Left cardiac atrium (tissue), 4 donors: ENCODE measurements at places on chromosomes 6 and 20. TPM values are rescaled to one million over a fixed set of nuclear protein-coding genes. Genes with fewer than 3 reads are reported as not detected.

- DNase-seq, result no peak
Measured at GRCh38 chr20:33871362-33871761, 60.2 kb downstream of the CHMP4B start.

DNA sequence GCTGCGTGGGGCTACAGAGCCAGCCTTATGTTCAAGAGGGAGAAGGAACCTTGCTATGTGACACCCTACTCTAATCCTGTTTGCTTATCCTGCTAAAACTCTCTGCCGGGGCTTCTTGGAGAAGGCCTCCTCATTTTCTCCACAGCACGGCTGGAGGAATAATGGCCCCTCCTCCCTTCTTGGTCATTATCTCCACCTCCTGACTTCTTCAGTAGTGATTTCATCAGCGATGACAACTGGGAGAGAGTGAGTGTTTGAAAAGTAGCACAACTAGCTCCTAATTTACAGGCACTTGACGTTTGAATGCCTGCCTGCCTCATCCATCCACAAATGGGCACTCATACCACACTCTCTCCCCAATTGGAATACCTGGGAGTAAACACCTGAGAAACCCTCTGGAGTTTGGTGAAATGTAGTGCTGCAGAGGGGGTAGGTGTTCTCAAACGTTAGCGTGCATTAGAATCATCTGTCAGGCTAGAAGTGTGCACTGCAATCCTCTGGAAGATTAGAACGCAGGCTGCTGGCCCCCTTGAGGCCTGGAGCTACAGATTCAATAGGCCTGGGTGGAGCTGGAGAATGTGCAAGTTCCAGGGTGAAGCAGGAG lies 148.5 kb downstream of the FOXC1 start:
- no peak for DNase-seq

DNA sequence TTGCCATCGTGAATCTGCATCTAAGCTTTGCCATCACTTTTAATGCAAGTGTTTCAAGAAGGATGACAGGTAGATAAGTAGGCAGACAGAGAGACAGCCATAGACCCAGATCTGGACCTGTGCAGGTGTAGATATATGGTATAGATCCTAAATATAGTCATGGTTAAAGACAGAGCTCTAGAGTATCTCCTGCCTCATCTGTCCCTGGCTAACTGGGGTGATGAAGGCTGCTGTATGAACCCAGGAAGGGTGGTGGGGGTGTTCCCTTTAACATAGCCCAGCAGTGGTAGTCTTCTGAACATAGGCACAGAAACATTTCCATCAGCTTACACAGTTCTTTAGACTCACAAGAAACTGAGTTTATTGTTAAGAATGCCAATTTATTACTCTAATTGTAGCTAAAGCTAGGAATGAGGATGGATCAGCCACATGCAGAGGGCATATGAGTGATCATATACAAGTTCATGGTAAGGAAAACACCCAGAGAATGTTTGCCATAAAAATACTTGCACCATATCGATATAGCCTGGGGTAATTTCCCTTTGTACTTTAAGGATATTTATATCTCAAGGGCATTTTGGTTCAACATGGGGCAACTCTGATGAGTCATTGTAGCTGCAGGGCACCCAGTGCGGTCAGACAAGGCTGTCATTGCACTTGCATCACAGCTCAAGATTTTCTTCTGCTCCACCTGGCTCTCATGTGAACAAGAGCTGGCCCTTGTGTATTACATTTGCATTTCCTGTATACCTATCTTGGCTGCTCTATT lies 587.2 kb downstream of the EPM2A start:
- no peak for DNase-seq

GRCh38 chr20:47448429-47448828 lies 53.3 kb upstream of the NCOA3 start:
- no peak for DNase-seq

- no peak for DNase-seq
Measured at GRCh38 chr6:25537349-25538018, 114.5 kb upstream of the SCGN start.

DNA sequence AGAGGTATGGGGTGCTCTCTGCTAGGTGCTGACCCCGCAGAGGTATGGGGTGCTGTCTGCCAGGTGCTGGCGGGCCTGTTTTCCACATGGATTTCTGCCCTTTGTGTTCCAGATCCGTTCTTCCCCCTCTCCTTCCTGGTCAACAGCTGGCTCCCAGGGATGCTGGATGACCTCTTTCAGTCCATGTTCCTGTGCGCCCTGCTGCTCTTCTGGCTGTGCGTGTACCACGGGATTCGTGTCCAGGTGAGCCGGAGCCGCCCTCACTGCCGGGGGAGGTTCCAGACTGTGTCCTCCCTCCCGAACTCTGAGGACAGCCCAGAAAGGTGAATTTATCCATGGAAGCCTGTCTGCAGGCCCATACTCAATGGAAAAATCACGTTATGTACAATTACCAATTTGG lies 36.3 kb downstream of the DYNLT1 start:
- DNase-seq, result no peak

GRCh38 chr6:166167258-166167731 lies 356 bp downstream of the TBXT start:
- no peak for DNase-seq

- no peak for DNase-seq
Measured at GRCh38 chr6:26124781-26125685, 37.8 kb downstream of the HFE start.

DNA sequence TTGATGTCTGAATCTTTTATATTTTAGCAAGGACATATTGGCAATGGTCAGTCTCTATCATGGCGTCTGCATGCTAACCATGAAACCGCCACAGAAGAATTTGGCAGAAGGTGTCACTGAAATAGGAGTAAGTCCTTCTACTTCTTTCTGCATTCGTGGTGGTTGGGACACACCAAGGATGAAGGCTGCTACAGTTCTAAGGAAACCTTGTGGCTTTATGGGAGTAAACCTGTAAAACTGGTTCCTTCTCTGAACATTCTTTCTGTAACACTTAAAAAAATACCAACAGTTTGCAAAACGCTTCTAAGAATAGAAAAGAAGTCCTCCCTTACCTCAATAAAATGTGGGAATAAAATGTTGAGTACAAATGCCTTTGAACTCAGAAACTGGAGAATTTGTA lies 195.3 kb downstream of the SLC24A3 start:
- DNase-seq, result no peak

GRCh38 chr6:39495640-39496039 lies 173.1 kb upstream of the KCNK16 start:
- DNase-seq, result no peak

DNA sequence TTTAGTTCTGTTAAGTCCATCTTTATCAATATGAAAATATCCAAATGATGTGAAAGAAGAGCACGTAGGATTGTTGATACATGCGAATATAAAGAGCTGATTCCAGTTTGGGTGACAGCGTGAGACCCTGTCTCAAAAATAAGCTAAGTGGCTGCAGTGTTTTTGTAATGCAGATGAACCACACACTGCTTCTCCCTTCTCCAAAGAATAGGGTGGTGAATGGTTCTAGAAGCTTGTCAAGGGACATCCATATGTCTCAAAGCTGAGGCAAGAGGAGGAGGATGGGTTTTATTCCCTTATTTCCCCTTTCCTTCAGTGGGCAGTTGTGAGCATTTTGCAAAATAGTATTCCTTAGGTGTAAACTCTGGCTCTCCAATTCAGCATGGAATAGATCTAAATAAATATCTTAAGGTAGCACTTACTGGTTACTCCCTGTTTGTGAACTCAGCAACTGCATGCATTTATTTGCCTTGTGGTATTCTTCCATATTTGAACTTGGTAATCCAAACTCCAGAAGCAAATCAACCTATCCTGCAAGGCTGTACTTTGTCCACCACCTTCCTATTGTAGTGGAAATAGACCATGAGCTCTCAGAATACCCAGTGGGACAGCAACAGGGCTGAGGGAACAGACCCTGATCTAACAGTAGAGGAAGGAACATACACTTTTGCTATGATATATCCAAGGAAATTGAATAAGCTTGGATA lies 38.0 kb downstream of the XRN2 start:
- no peak for DNase-seq

GRCh38 chr6:131460614-131461000 lies 112.4 kb upstream of the ARG1 start:
- no peak for DNase-seq

DNA sequence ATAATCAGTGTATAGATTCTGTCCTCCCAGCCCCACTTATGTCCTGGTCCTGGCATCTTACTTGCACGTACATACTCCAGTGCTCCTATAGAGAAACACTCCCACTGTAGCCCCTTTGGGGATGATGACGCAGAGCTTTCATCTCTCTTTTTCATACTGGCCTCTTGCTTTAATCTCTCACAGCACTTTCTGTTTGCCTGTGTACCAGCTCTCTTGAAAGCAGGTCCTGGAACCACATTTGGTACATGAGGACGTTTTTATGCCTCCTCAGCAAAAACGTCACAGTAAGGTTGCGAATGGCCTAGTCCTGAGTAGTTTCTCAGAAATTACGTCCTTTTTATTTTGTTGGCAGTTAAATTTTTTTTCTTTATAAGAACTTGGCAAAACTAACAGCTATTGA lies 10.8 kb downstream of the L3MBTL3 start:
- no peak for DNase-seq

Gene DPPA5
- total RNA-seq, result not detected
